NCI-H1105 (cell line): ENCODE measurements at places on chromosomes 11 and 22.
A peak's percentile ranks its signal among the peaks of the same experiment; 100 is the strongest.

GRCh38 chr11:99739464-99740089 lies 718.8 kb downstream of the CNTN5 start:
- peak; percentile 14 for DNase-seq

DNA sequence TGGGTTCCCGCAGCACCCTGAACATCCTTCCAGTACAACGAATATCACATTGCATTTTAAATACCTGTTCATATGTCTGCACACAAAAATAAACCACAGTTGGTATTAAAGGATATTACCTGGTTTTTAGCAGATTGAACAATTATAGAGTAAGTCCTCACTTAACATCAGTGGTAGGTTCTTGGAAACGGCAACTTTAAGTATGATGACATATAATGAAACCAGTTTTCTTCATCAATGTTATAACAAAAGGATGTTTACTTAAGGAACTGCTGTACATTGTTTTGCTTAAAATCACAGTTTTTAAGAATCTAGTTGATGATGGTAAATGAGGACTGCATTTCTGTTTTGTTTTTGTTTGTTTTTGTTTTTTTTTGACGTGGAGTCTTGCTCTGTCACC lies 28.0 kb downstream of the TRIM66 start:
- no peak for DNase-seq

DNA sequence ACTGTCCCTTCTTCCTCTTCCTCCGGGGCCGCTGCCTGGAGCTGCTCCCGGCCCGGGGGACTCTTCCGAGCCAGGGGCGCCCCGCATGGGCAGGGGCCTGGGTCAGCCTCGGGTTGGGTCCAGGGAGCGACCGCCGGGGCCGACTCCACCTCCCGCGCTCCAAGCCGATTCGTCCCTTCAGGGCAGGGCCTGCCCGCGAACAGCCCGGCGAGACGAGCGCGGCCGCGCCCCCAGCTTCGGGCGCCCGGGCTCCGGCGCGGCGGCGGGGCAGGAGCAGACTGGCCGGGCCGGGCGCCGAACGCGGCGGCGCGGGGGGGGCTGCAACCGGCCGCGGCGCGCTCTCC lies at the start of gene LARGE1:
Gene LARGE1 (minus strand): TSS at position 280 of the 344 bp plus-strand sequence.
- no peak for DNase-seq

DNA sequence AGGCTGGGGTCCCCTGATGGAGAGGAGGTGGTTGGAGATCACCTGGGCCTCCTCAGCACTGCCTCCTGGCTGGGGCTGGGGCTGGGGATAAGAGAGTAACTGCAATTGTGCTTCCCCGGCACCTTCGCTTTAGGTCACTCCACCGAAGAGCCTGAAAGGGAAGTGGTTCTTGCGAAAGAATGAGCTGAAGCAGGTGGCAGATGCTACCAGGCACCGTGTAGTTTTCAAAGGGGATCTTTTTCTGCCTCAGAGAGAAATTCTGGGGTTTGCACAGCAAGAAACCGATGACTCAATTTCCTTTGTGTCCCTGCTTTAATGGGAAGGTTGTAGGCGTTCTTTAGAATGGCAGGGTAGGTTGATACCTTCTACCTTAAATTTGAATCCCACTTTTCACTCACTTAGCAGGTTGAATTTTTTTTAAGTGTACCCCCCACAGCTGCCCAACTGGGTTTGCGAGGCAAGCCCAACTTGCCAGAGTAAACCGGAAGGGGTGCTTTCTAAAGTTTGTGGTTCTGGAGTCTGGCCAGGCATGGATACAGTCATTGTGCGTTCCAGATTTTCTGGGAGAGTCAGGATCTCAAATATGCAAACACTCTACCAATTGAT lies 5.3 kb downstream of the CD44 start:
- no peak for DNase-seq

DNA sequence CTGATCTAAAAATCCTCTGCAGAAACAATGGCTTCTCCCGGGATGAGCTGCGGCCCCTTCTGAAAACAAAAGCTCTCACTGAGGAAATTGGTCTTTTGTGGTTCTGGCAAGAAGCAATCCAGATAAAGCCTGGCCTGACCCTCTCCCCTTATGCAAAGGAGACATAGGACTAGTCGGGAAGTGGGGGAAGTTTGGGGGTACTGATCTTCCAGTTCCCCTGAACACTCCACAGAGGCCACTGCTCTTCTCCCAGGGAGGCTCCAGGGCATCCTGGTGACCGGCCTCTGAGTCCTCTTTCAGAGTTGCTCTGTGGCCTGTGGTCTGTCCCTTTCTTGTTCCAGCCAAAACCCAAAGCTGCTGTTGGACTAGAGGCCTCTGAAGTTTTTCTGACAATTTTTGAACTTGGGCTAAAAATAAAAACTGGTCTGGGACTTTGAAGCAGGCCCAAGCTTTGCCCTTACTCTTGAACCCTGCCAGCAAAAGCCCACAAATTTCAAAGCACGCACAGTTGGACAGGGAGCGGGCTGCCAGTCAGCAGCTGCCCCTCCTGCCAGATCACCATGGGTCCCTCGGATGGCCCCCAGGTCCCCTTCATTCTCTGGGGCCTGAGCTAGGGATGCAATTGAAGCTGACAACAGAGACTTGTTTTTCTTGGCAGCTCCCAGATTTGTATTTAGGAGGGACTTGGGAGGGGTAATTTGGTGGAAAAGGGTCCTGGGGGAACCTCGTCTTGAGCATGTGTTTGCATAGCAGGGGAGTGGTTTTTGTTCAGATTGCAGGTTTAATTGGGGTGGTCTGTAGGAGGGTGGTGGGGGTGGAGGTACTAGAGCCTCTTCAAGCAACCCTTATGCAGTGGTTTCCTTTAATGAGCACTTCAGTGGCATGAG lies 381.6 kb upstream of the CADM1 start:
- no peak for DNase-seq

DNA sequence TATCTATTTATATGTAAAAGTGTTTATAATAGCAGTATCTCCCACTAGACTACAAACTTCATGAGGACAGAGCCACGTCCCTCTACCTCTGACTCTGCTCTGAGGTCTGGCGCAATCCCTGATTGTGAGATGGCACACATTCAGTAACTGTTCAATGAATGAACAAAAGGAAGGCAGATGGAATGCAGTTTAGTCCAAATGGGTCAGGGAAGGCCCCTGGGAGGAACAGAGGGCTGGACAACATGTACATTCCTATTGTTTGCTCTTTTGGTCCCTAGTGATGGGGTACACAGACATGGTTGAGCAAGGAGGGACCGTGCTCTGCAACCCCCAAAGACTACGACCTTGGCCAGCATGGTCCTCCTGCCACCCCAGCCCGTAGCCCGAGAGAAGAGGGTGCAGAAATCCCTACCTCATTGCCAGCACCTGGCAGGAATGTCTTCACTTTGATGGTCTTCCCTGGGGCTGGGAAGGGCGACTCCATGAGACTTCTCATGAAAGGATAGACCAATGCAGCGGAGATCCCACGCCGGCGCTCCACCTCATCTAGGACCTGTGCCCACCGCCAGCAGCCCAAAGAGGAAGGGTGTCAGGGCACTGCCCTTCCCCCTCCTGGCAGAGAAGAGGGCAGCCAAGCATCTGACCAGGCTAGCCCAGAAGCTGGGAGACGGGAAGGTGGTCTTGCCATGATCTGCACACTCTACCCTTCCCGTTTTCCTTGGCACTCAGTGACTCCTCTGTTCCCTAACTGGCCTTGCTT lies 24.3 kb downstream of the RPL27A start:
- no peak for DNase-seq

- no peak for DNase-seq
These were observed 28.6 kb downstream of the ADM start for GRCh38 chr11:10333490-10333889.
